ENCODE measurements at places on chromosomes 3 and 15.

DNA sequence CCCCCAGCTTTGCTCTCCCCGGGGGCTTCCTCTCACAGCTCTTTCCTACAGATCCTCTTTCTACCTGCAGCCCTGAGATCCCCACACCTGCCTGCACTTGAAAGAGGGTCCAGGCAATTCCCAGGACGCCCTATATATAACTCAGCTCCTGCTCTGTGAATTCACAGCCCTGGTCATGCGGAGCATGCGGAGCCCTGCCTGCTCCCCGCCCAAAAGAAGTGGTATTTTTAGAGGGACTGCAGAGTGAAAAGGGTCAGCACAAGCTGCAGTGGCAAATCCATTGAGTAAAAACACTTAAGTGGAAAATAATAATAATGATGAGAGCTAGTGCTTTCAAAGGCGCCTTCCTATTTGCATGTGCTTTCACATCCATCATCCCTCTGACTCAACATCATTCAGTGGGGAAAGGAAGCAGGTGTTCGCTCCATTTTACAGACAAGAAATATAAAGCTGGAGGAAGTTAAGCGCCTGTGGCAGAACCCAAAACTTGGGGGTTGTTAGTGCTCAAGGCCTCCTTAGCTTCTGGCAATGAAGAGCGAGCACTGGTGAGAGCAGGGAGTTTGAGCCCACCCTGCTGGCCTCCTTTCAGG lies 76.3 kb upstream of the LIPC start:
- no peak for DNase-seq

DNA sequence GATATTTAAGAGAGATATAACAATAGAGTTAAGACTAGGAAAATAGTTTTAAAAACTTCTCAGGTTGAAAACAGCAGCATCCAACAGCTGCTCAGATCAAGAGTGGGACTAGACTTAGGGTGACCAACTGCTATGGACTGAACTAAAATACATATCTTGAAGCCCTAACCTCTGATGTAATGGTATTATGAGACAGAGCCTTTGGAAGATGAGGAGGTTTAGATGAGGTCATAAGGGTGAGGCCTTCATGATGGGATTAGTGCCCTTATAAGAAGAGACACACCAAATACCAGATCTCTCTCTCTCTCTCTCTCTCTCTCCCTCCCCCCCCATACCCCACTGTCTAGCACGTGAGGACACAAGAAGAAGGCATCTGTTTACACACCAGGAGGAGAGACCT lies 37.4 kb upstream of the GALNT15 start:
- no peak for DNase-seq

DNA sequence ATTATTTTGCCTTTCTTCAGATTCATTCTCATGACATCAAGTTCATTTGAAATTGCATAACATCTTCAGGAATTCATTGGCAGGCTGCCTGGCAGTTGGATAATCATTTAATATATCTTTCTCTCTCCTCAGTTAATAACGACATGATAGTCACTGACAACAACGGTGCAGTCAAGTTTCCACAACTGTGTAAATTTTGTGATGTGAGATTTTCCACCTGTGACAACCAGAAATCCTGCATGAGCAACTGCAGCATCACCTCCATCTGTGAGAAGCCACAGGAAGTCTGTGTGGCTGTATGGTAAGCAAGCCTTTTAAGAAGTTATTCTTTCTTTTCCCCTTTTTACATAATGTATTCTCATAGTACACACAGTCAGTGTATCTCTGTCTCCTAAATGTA lies 38.2 kb downstream of the TGFBR2 start:
- DNase-seq: no peak

DNA sequence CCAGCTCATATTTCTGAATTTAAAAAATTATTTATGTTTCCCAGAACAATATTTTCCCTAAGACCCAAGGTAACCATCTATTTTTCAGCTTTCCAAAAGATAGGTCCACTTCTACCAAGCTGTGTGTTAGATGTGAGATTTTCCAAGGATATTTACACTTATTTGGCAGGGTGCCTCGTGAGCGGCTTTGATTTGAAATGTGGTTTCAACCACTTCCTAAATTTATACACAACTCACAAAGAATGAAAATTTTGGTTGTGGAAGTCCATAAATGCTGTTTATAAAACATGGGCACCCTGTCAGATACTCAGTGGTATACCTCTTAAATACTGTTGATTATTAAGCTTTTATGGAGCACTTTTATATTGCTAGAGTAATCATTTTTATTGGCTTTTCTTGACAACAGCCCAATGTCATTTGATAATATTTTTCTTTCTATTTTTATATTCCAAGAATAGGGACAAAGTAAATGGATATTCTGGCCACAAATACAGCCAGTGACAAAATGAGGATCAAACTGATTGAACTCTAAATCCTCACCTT lies 57.6 kb downstream of the GAP43 start:
- DNase-seq: no peak

- no peak for DNase-seq
These were observed 37.7 kb downstream of the PCSK6 start for GRCh38 chr15:101451846-101452245.

GRCh38 chr3:126180477-126181397 lies at the start of gene ALDH1L1:
Gene ALDH1L1, minus strand, starts transcription at chr3:126180586. Its CDS starts 19,607 bp downstream, at chr3:126160979.
- DNase-seq: peak; percentile 55

DNA sequence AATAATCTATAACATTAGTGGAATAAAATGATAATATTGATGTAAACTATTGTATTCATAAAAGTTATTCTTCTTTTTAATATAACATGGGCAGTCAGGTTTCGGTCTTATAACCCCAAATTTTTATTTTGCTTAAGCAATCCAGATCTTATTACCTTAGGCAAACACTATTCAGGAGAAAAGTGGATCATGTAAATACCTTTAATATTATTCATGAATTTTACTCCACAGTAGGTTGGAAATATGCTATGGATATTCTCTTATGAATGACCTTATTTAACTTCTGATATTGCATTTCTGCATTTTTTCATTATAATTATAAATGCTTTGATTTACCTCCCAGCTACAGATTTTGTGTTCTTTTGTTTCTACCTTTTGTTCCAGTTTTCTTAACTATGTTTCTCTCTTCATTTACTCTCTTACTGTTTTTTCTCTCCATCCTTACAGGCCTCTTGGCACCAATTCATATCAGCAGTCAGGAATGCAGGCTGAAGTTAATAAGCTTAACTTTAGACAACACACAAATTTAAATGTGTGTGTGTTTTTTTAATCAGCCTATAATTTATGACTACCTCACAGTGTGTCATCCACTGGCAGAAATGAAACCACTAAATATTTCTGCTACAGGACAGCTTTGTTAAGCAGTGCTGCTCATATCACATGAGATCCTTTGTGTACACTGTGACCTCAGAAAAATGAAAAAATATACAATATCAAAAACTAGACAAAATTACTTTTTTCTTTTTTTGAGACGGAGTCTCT lies 111.0 kb downstream of the NSUN3 start:
- no peak for DNase-seq

GRCh38 chr15:50257924-50258323 lies 7.6 kb downstream of the HDC start:
- no peak for DNase-seq

GRCh38 chr3:118772547-118773011 lies 262.1 kb downstream of the IGSF11 start:
- peak; percentile 32 for DNase-seq

GRCh38 chr3:168476360-168476980 lies 380.7 kb upstream of the GOLIM4 start:
- no peak for DNase-seq

DNA sequence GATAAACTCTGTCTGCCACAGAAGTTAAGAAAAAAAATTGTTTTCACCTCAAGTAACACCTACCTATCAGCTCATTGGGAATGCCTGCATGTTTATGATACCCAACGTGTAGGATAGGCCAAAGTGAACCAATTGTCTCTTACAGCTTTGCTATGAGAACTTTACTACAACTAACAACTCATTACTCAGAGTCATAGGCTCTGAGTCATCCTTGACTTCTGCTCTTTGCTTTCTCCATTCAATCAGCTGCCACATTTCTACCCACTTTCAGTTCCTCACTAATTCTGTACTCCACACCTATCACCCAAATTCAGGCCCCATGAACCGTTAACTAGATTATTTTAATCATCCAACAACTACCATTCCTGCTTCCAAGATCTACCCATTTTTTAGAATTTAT lies 843.9 kb downstream of the TUSC7 start:
- no peak for DNase-seq

GRCh38 chr15:79016527-79017170 lies 71.8 kb upstream of the CTSH start:
- no peak for DNase-seq

GRCh38 chr3:62109534-62109933 lies 263.8 kb downstream of the FEZF2 start:
- peak; percentile 47 for DNase-seq

- DNase-seq: no peak
These were observed 49.5 kb downstream of the SMAD6 start for GRCh38 chr15:66751579-66751978.

GRCh38 chr3:142999881-143000280 lies 1.5 kb upstream of the U2SURP start:
- no peak for DNase-seq

GRCh38 chr15:75138016-75138999 lies 63.4 kb upstream of the C15orf39 start:
- no peak for DNase-seq

- DNase-seq: no peak
These were observed 10.3 kb downstream of the ANKRD63 start for GRCh38 chr15:40272485-40273056.

DNA sequence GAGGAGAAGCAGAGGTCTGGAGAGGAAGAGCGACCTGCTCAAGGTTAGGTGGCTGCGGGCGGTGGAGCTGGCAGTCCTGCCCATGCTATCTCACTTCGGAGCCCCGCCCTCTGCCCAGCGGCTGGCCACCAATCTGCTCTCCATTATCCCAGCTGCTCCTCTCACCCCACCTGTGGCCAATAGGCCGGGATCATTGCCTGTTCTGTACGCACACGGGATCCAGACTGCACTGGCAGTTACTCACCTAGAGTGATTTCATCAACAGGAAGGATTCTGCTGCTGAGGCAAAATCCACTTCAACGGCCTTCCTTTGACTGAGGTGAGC lies 100.6 kb downstream of the TLE3 start:
- DNase-seq: no peak

DNA sequence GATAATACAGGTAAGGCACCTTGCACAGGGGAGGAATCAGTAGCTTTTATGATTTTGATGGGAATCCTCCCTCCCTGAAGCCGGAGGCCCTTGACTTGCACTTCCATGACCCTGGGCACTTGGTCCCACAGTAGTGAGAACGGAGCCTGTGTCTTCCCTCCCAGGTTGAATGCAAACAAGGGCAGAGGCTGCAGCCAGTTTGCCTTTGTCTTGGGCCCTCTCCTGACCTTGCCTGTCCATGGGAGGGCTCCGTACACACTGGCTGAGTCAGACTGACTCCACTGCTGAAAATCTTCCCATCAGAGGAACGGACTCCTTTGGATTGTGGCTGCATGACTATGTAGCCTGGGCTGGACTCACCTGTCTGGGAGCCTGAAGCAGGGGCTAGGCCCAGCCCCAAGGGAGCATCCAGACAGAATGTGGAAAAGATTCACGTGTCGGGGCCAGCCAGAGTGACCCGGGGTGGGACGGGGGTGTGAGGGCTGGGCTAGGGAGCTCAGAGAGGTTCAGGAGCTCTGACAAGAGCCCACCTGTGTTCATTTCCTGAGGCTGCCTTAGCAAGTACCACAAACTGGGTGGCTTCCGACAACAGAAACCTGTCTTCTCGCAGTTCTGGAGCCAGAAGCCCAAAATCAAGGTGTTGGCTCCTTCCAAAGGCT lies 9.5 kb downstream of the TBC1D21 start:
- DNase-seq: no peak

- DNase-seq: no peak
These were observed 12.4 kb upstream of the SOX2 start for GRCh38 chr3:181699171-181699903.

GRCh38 chr15:84103345-84103744 lies 132.2 kb upstream of the GOLGA6L4 start:
- DNase-seq: no peak

DNA sequence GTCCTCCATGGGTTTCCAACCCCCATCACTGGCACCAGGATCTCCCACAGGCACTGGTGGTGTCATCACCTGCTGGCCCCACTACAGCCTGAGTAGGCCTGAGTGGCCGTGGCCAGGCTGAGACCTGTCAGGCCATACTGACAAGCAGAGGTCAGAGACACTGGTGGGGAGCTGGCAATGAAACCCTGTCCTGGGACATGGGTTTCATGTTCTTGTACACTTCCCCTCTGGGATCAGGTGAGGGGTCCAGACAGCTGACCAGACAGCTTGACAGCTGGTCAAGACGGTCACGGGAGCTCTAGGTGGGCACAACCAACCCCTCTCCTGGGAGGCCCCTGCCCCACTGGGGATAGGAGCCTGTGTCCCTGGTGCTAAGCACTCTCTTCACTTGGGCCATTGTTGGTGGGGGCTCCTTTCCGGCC lies 13.1 kb downstream of the ZBTB47 start:
- no peak for DNase-seq

GRCh38 chr3:193593668-193594030 lies 641 bp downstream of the OPA1 start:
- DNase-seq: peak; percentile 22

DNA sequence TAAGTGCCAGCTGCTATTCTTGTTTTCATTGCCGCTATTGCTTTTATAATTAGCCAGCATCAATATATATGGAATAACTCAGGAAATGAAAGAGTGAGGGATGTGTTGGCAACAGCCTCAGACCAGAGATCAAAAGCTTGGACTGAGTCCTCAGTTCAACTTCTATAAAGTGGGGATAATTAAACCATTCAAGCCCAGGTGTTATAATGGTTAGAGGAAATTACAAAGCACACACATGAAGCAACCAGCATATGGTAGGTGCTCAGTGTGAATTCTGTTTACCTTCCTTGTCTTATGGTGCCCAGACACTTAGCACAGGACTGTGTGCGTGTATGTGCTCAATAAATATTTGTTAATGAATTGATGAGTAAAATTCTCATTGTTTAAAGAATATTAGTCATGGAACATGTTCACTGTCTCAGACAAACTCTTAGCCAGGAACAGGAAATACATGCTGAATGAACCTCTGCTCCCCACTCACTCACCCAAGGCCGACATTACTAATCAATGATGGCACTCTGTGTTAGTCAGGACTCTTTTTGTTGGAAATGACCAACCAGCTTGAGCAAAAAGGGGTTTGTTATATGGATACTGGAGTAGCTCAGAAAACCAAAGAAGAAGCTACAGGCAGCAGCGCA lies 16.7 kb upstream of the CCDC174 start:
- no peak for DNase-seq

DNA sequence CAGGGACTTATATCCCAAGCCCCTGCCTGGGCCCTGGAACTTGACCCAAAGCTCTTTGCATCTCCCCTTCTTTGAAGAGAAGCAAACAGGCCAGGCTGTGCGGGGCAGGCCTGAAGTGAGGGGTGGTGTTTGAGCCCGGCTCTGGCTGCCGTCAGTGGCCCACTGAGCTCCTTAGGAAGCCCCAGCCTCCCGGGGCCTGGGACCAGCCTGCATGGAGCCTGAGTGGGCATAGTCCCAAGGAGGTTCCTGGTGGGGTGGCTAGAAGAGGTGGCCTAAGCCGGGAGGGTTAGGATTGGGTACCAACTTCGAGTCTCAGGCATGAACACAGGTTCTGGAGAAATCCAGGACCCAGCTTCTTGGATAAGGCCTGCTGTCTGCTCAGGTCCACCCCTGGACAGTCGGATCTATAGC lies 6.4 kb downstream of the TMIE start:
- DNase-seq: no peak

- DNase-seq: no peak
These were observed 10.3 kb upstream of the DNAJC13 start for GRCh38 chr3:132407025-132407424.

GRCh38 chr15:90095521-90095959 lies 6.7 kb downstream of the IDH2 start:
- peak; percentile 31 for DNase-seq
